Testis (tissue), 5 donors: ENCODE measurements at places on chromosomes 7 and 10. TPM values are rescaled to one million over a fixed set of nuclear protein-coding genes. Genes with fewer than 3 reads are reported as not detected.

Gene VGF
- total RNA-seq, result 1.2 TPM

Gene SLC26A3
- not detected for total RNA-seq

Gene FFAR4
- total RNA-seq, result 0.55 TPM

Gene C10orf90
- total RNA-seq, result 10.3 TPM

Gene PAPOLB
- 29.1 TPM for total RNA-seq

Gene LDB3
- 3.6 TPM for total RNA-seq

DNA sequence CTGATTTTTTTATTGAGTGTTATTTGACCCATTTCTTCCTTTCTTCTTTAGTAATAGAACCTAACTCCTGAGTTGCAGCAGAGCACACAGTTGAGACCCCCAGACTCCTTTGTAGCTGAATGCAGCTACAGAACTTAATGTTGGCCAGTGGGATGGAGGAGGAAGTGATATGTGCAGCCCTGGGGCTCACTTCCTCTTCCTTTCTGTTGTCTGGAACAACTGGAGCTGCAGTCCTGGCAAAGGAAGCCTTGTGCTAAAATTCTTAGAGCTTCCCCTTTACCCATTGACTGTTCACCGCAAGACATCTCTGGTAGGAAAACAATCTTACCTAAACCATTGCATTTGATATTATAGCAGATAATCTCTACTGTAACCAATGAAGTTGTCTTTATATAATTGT is 86.6 kb downstream of the ITGB8 start:
- no peak for DNase-seq

DNA sequence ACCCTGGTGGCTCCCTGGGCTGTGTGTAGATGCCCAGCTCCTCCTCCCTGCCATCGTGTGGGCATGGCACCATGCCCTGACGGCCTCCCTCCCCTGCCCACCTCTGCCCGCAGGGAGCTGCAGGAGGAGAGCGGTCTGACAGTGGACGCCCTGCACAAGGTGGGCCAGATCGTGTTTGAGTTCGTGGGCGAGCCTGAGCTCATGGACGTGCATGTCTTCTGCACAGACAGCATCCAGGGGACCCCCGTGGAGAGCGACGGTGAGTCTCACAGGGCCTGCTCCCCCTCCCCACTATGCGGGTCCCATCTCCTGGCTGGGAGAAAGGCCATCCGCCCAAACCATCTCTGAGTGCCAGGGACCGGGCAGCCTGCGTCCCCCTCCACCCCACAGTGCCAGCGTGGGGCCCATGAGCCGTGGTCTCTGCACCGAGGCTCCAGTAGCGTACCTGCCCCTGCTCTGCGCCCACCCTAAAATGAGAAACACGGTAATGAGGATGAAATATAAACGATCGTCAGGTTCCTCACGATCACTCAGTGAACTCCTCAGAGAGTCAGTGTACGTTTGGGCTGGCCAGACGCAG is 7.8 kb downstream of the NUDT1 start:
- DNase-seq, result no peak

DNA sequence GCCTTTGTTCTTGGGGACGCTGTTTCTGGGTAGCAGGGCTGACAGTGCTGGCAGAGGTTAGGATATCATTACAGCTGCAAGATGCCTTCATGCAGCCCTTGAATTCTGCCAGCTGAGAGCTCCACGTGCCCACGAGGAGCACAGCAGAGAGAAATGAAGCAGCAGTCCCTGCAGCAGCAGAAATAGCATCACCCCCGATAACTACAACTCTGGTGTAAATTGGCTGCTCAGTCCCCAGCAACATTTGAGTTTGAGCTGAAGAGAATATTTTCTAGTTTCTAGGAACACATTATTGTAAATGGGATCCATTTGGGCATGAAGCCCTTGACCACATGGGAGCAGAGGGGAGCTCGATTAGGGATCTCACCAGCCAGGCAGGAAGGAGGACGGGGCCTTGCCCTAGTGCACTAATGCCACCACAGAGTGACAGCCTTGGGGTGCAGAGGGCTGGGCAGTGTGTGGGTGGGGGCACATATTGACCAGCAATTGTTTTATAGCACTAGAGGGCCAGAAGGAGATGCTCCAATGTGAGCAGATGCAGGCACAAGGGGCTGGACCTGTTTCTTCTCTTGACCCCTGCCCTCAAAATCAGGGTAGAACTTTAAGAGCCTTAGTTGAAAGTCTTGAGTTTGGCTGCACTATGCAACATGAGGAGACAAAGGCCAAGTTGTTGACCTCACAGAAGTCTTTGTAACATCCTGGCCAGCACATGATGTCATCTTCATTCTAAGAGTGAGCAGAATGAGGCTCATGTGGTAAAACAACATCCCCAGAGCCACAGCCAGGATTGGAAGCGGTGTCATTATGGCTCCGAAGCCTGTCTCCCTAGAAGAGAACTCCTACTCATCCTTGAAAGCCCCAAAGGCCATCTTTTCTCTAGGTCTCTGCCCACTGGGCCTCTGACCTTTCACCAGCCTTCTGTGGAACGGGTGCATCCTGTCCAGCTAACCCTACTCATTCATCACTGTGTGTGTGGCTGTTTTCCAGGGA is 52.6 kb downstream of the ADCY1 start:
- DNase-seq, result no peak

DNA sequence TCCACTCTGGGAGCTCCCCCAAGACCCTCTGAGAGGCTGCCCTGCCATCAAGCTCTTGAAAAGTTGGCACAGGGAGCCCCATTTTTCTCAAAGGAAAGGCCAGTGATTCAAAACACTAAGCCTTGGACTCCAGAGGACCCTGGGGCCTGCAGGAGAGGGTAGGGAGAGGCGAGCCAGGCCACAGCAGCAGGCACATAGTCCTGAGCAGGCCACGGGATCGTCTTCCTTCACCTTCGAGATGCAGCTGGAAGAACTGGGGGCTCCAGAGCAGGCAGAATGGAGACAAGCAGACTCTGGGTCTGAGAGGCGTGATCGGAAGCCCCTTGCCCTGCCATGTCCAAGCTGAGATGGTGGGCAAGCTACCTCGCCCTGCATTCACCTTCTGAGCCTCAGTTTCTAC is 13.9 kb downstream of the TNS3 start:
- DNase-seq, result no peak

GRCh38 chr10:71357792-71358265 is 38.8 kb downstream of the SLC29A3 start:
- no peak for DNase-seq

DNA sequence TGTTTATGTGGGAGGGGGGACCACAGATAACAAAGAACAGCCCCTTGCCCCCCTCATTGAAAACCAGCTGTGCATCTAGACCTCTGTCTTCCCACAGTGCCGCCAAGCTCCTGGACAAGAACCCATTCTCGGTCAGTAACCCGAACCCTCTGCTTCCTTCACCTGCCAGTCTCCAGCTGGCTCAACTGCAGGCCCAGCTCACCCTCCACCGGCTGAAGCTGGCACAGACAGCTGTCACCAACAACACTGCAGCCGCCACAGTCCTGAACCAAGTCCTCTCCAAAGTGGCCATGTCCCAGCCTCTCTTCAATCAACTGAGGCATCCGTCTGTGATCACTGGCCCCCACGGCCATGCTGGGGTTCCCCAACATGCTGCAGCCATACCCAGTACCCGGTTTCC is 91.0 kb upstream of the PDCD4 start:
- DNase-seq, result no peak

DNA sequence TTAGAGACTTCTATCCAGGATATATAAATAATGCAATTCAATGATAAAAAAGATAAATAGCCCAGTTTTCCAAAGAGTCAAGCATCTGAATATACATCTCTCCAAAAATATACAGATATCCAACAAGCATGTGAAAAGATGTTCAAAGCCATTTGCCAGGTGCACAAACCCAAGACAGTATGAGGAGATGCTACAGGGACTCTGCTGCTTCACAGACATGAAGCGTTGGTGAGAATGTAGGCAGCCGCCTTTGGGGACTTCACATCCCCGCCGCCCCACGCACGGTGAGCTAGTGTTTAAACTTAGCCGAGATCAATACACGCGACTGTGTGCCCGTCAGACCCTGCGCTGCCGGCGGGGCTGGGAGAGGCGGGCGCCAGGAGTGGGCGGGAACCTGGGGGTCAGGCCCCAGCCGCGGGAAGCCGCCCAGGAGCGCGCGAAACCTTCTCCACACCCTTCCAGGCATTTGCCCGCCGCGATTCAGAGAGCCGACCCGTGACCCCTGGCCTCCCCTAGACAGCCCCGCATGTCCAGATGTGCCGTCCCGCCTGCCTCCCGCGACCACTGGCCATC is 927 bp upstream of the ALOX5 start:
- peak; percentile 27 for DNase-seq

GRCh38 chr10:105195831-105196230 is 554.7 kb downstream of the SORCS3 start:
- no peak for DNase-seq

- DNase-seq, result no peak
Observed at GRCh38 chr10:113425541-113425951, 127.3 kb upstream of the HABP2 start.

- DNase-seq, result peak; percentile 48
Observed at GRCh38 chr7:135645296-135645904, 16.9 kb upstream of the STMP1 start.
